ENCODE measurements at places on chromosomes 1 and 21.

DNA sequence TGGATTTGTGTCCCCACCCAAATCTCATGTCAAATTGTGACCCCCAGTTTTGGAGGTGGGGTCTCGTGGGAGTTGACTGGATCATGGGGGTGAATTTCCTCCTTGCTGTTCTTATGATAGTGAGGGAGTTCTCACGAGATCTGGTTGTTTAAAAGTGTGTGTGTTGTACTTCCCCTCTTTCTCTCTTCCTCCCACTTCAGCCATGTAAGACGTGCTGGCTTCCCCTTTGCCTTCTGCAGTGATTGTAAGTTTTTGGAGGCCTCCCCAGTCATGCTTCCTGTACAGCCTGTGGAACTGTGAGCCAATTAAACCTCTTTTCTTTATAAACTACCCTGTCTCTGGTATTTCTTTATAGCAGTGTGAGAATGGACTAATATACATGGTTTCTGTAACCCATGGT lies 64.6 kb downstream of the RHOU start:
- DNase-seq: no peak

DNA sequence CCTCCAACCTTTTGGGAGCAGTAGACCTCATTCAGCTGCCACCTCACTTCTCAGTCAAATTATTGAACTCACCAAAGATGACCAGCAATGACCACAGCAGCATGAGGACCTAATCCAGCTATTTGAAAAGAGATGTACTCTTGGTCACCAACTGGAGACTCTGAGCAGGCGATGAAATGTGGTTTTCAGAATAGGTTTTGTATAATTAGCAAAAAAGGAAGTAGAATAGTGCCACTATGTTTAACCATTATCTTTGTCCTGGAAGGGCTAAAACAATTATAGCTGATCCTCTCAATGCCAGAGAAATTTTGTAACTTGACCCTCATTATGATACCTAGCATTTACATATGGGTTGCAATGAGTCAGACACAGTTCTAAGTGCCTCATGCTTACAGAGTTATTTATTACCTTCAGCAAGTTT lies at the start of gene FCRL2:
FCRL2 (minus strand) TSS at position 162 of the 421 bp plus-strand sequence; CDS start at position 103, 59 bp downstream.
- no peak for DNase-seq

GRCh38 chr1:109300650-109301151 lies 6.1 kb downstream of the MYBPHL start:
- DNase-seq: no peak

DNA sequence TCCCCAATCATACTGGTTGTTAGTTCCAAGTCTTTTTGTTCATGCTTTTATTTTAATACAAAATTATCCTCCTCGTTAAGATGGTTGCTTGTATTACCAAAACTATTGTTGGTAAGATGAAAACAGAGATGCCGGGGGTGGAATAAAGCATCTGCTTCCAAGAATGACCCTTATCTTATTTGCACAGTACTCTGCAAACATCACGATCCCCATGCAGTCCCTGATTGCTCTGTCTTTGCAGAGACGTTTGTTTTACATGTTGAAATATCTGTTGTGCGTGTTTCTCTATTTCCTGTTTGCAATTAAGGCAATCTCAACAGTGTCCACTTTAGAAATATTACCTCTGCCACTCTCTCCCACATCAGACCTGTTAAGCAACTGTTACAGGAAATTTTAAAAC lies 141.3 kb upstream of the NCAM2 start:
- peak; percentile 91 for DNase-seq

DNA sequence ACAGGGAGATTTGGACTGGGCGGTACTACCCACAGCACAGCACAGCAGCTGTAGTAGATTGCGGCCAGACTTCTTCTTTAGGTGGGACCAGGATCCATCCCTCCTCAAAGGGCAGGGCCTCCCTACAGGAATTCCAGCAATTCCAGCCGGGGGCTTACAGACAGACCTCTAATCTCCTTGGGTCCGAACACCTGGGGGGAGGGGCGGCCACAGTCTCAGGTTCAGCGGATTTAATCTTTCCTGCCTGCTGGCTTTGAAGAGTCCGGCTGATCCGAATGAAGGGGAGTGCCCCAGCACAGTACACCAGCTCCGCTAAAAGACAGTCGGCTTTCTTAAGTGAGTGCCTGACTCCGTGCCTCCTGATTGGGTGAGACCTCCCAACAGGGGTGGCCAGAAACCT lies 1708.5 kb downstream of the BRINP3 start:
- DNase-seq: no peak

- DNase-seq: no peak
Measured at GRCh38 chr1:236812334-236813030, 17.4 kb downstream of the MTR start.

GRCh38 chr1:41538741-41539417 lies 54.4 kb upstream of the EDN2 start:
- no peak for DNase-seq

DNA sequence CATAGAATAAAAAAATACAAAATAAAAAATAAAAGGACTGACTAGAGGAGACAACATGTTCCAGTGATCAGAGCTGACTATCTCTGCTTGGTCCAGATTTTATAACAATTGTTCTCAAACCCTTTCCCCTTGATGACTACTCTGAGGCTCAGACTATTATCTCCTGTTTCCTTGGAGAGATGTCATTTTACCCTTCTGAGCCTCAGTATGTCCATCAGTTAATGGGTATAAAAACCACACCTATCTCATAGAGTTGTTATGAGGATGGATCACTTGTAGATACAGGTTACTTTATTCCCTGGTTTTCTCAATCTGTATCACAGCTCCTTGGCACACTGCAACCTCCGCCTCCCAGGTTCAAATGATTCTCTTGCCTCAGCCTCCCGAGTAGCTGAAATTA lies 7.0 kb downstream of the NKAIN1 start:
- no peak for DNase-seq

- DNase-seq: no peak
Measured at GRCh38 chr21:44996983-44997936, 57.4 kb downstream of the SLX9 start.

- no peak for DNase-seq
Measured at GRCh38 chr21:37936010-37936785, 19.9 kb upstream of the KCNJ6 start.

DNA sequence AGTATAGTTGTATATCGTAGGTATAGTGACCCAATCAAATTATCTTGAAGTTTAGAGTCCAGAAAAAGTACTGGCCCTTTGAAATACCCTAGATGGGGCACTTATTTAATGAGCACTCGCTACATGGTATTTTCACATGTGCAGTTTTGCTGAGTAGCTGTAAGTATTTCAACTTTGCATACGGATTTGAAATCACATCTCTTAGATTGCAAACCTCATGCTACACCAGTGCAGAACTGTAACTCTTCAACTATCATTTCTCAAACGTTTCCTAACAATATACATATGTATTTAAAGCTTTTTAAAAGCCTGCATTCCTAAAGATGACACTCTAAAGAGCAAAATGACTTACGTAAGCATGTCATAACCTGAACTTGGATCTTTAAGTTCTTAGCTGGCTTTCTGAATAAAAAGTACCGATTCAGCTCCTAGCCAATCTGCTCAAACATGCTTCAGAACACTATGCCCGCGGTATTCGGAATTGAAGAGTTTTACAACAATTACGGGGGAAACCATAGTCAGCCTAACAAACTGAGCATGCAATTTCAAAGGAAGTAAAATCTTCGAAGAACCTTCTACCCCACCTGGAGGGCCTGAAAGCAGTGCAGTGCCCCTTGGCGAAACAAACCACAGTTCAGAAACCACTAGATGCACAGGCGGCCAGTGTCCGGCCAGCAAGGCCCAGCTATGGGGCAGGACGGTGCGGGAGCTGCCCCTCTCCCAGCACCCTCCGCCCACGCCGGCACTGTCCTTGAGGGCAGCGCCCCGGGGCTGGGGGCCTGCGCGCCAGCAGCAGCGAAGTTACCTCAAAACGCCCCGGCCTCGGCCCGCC lies 863 bp downstream of the FH start:
- no peak for DNase-seq

DNA sequence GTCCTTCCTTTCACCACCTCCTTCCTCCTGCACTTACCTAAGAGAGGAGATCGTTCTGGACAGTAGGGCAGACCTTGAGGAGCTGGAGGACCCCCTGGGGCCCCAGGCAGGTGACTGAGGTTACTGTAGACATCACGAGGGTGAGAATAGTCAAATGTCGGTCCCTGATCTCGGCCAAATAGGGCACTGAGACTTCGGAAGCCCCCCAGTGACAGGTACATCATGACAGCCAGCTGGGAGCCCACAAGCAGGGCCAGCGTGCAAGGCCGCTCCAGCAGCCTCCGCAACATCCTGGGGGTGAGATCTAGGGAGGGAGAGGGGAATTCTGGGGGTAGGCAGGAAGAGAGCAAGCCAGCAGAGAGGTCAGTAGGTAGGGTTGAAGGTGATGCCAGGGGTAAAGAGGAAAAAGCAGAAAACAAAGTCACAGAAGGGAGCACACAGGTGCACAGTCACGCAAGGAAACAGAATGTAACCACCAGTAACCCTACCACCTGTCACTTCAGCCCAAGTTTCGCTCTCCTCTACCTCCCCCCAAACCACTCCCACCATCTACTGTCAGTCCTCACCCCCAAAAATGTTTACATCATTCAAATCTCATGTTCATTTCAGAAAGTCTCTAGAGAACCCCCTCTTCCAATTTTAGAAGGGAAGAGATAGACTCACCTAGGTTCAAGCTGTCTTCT lies 1.4 kb downstream of the B4GALT3 start:
- no peak for DNase-seq

GRCh38 chr1:23646091-23646490 lies 45.5 kb upstream of the RPL11 start:
- DNase-seq: no peak

DNA sequence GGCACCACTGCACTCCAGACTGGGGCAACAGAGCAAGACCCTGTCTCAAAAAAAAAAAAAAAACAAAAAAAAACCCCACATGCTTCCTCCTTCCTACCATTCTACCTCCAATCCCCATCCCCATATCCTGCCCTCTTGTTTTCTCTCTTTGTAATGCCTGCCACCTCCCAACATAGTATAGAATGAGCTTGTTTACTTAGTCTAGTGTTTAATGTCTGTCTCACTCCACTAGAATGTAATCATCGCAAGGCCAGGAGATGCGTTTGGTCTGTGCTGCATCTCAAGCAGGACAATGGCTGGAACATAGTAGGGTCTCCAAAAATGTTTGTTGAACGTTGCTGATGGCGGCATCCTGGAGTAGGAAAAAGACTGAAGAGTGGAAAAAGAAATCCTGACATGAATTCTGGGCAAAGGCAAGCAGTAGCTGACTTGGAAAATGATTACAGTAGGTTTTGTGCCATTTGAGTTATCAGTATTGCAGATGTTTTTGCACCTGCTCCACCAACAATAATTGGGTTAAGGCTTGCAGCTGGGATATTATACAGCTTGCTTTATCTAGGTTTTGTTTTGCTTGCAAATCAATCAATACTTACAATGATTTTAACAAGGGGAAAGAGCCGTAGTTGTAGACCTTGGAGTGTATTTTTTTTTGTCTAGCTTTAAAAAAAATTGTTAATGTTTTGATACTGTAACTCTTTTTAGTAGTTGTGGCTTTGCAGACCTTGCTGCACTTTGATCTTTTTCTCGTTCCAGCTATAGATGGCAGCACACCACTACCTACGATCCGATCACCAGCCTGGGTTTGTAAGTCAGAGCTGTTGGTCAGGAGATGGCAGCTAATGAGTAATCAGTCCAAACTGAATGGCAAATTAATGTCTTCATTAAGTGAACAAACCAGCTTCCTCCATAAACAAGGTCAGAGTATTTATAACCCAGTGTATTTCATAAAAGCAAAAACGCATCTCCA lies 62.4 kb downstream of the BACH1 start:
- DNase-seq: peak; percentile 22

GRCh38 chr1:38208716-38209632 lies 162.4 kb upstream of the POU3F1 start:
- DNase-seq: no peak

DNA sequence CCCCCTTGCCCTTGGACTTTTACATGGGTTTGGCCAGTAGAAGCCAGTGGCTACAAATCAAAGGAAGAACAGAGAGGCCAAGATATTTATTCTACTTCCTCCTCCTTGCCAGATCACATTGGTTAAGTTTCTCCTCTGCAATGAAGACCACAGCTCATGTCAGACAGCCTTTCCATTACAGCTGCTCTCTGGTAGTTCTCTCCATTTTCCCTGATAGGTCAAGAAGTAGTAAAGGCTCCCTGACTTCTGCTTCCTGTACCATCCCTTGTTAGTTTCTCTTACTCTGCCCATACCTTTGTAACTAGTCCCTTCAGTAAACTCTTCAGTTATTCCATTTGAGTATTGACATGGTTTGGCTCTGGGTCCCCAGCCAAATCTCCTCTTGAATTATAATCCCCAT lies 27.8 kb downstream of the NME7 start:
- DNase-seq: no peak

- no peak for DNase-seq
Measured at GRCh38 chr1:5915587-5916571, 76.3 kb downstream of the NPHP4 start.

GRCh38 chr21:41923186-41923585 lies 30.6 kb downstream of the C2CD2 start:
- no peak for DNase-seq

GRCh38 chr1:116769994-116770393 lies 15.8 kb downstream of the CD2 start:
- no peak for DNase-seq

- no peak for DNase-seq
Measured at GRCh38 chr1:62265956-62266935, 53.0 kb downstream of the KANK4 start.

- DNase-seq: no peak
Measured at GRCh38 chr1:59332983-59333382, 36.1 kb downstream of the FGGY start.
